ENCODE measurements at places on chromosomes 5 and 9. TPM values are rescaled to one million over a fixed set of nuclear protein-coding genes. Genes with fewer than 3 reads are reported as not detected.

The ENHO gene
- not detected for total RNA-seq

The ADAMTS2 gene
- total RNA-seq = not detected

The APC gene
- total RNA-seq = 41.7 TPM

The ITGA2 gene
- 0.05 TPM for total RNA-seq

The UNC5A gene
- not detected for total RNA-seq

- no peak for DNase-seq
These were observed 4.8 kb downstream of the KIAA0825 start for GRCh38 chr5:94613583-94613982.

DNA sequence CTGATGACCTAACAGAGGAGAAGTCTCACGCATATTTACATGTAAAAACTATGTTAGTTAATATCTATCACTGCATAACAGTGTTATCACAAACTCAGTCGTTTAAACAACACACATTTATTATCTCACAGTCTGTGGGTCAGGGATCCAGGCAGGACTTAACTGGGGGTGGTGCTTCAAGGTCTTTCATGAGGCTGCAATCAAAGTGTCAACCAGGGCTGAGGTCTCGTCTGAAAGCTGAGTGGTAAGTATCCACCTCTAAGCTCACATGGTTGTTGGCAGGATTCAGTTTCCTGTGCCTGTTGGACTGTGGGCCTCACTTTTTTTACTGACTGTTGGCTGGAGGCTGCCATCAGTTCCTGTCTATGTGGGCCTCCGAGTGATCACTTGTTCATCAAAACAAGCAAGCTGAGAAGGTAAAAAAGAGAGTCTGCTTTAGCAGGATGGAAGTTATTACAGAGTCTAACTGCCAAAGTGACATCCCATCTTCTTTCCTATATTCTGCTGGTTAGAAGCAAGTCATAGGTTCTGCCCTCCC is 188.6 kb downstream of the CARTPT start:
- no peak for DNase-seq

GRCh38 chr9:131528186-131528585 is 2.9 kb downstream of the UCK1 start:
- DNase-seq = no peak

DNA sequence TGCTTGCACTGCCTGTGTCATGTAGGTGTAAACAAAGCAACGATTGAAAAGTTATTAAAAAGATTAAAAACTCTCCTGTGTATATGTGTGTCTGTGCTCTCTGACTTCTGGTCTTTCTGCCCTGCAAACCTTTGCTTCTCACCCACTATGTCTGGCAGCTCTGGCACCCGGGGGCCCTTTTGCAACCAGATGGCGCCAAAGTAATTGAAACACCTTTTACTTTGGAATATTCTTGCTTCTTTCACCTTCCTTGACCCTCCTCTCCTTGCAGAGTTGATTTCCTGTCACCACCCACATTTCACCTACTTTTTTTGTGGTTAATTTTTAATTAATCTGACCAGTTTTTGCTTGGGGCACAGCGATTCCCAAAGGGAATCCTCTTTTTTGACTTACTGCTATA is 275.5 kb downstream of the ARHGEF28 start:
- no peak for DNase-seq

DNA sequence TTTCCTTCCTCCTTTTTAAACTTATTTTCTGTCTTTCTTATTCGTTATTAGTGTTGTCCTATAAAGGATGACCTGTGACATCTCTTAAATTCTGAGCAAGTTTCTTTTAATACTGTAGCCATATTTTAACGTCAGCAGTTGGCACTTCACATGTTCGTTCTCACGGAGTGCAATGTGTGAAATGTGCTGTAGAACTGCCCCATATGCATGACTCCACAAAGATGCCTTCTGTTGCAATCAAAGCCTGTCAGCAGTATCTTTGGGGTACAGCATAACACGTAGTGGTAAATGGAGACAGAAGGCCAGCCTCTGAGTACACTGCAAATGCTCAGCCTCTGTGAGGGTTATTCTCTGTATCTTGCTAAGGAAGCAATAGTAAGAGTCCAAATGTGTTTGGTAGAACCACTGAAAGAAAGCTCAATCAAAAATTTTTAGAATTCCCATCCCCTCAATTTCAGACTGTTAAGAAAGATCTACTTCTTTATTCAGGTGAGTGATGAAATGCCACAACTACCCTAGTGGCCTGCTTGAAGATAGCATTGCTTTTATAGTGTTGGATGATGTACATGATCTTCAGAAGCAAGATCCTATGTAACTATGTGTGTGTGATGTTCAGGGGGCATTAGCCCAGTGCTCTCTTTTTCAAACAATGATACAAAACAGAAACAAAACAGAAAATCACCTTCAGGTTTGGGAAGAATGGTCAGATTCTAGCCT is 277.7 kb downstream of the TMEM167A start:
- no peak for DNase-seq

- no peak for DNase-seq
These were observed 3.3 kb upstream of the UAP1L1 start for GRCh38 chr9:137073992-137074399.

DNA sequence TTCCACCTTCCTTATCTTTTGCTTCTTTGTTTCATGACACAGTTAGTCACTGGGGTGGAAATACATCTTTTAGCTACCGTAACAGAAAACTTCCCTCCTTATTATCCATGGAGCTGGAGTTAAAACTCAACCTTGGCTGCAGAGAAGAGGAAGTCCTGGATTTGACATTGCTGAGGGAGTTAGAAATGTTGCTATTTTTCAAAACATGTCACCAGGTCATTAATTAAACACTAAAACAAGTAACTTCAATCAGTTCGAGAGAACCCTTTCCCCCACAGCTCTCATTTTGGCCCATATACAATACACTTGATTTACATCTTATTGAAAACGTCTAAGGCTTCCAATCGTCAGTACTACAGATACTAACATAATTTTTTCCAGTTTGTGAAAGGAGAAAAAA is 237.9 kb upstream of the CD180 start:
- no peak for DNase-seq

- no peak for DNase-seq
These were observed 22.5 kb downstream of the LHFPL2 start for GRCh38 chr5:78626009-78626571.

DNA sequence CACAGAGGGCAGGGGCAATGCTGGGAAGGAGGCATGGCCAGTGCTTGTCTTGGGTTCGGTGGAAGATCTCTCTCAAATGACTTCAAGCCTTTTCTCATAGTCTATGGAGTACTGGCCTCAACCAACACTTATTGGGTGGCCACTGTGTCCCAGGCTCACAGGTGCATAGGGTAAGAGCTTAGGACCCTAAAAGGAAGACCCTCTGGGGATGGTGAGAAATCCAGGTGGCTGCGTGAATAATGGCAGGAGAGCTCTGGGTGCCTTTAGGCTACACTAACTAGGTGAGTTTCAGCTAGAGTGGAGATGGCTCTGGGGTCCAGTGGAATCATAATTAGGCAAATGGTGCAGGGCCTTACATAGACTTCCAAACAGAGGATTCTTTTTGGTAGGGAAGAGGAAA is 9.9 kb downstream of the STC2 start:
- DNase-seq = no peak

DNA sequence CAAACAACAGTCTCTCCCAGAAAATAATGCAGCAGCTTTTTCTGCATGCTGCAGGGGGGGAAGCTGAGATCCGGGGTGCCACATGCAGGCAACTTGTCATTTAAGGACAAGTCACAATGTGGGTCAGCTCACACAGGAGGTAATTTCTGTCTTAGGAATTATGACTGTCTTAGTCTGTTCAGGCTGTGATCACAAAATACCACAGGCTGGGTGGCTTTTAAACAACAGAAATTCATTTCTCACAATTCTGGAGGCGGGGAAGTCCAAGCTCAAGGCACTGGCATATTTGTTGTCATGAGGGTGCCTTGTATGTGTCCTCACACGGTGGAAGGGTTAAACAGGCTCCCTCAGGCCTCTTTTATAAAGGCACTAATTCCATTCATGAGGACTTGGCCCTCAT is 127.7 kb downstream of the DIRAS2 start:
- no peak for DNase-seq

DNA sequence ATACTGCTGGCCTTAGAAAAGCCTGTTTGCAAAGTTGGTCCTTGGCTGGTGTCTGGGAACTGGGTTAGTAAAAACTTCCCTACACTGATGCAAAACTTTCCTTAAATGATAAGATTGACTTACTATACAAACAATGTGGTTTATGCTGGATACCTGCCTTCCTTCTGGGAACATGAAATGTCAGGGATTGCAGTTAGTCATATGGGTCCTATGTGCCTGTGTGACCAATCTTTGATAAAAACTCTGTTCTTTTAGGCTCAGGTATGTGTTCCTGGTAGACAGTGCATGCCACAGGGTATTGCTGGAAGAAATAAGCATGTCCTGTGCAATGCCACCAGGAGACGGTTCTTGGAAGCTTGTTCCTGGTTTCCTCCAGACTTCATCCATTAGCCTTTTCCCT is 173.3 kb downstream of the RMI1 start:
- DNase-seq = no peak

- DNase-seq = no peak
These were observed 133.4 kb downstream of the GRIA1 start for GRCh38 chr5:153623751-153624450.

GRCh38 chr5:42490831-42491230 is 67.6 kb downstream of the GHR start:
- no peak for DNase-seq

DNA sequence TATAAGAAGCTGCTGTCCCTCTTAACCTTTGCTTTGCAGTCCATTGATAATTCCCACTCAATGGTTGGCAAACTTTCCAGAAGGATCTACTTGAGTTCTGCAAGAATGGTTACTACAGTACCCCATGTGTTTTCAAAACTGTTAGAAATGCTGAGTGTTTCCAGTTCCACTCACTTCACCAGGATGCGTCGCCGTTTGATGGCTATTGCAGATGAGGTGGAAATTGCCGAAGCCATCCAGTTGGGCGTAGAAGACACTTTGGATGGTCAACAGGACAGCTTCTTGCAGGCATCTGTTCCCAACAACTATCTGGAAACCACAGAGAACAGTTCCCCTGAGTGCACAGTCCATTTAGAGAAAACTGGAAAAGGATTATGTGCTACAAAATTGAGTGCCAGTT is 27.8 kb upstream of the SETD9 start:
- no peak for DNase-seq

DNA sequence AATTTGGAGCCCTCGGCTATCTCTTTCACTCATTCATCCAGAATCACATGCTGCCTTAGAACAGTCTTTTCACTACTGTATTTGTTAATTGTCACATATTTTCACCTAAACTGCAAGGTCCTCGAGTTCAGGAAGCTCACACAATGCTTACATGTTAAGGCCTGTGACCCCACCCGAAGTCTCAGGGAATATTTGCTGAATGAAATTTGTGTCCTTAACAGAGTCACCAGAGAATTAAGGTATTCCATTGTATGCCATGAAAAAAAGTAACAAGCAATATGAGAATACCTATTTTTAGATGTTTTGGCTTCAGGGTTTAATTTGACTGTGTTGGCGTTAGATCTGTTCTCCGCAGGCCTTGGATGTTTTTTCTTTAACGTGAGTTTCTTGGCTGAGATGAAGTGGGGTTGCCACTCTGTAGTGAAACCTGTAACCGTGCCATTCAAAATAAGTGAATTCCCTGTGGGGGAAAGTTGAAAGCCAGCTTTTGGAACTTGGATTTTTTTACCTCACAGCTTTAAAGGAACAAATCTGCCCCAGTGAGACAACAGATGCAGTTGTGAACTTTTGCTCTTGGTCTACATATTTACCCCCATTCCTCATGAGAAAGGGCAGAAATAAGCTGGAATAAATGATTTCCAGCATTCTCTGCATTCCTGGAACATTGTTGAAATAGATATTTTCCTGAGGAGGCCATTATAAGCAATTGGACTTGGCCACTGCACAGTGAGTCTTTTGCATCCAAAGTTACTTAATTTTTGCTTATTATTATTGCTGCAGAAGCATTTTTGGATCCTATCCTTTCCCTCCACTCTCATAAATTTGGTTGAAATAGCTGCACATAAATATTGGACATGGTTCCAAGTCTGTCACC is 35.9 kb upstream of the FBP1 start:
- DNase-seq = no peak

DNA sequence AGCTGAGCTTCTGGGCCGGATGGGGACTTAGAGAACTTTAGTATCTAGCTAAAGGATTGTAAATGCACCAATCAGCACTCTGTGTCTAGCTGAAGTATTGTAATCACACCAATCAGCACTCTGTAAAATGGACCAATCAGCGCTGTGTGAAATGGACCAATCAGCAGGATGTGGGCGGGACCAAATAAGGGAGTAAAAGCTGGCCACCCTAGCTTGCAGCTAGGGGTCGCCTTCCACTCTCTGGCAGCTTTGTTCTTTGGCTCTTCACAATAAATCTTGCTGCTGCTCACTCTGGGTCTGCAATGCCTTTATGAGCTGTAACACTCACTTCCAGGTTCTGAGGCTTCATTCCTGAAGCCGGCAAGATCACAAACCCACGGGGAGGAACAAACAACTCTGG is 354.0 kb downstream of the PRR16 start:
- DNase-seq = no peak

- DNase-seq = no peak
These were observed 105.7 kb upstream of the HAND1 start for GRCh38 chr5:154583671-154584177.
